ENCODE measurements at places on chromosomes 1 and 21. TPM values are rescaled to one million over a fixed set of nuclear protein-coding genes. Genes with fewer than 3 reads are reported as not detected.

DNA sequence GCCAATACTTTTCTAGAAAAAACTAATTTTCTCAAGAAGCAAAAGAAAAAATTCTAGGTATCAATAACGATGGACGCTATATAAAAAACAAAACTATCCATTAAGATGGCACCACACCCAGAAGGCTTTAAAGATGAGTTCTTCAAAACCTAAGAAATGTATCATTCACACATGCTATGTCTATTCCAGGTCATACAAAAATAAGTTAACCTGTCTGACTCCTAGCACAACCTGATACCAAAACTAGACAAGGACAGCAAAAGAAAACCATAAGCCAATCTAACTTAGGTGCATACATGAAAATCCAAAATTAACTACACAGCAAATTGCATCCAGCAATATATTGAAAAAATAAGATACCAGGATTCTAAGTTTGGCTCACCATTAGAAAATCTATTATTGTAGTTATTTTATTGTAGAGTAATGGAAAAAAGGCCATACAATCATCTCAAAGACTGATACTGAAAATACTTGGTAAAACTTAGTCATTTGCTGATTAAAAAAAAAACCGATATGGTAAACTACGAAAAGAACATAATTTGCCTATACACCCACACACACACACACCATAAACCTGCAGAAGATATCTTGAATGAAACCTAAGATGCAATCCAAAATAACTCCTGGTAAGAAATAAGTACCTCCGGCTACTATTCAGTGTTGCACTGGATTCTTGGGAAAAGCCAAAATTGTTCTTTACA lies 55.0 kb downstream of the TRAF5 start:
- H3K4me3 ChIP-seq = no peak overlapping the region
- peaks cover 10% of the 10 kb centered on the region for H3K4me1 ChIP-seq
- H3K27me3 ChIP-seq = no peaks in the 10 kb centered on the region
- H3K36me3 ChIP-seq = peaks cover 5% of the 10 kb centered on the region

The LCE1A gene
- total RNA-seq = not detected

- H3K4me3 ChIP-seq = no peak overlapping the region
- H3K36me3 ChIP-seq = no peaks in the 10 kb centered on the region
- no peaks in the 10 kb centered on the region for H3K27me3 ChIP-seq
- H3K27ac ChIP-seq = no peak overlapping the region
These were observed 16.8 kb upstream of the PRDM2 start for GRCh38 chr1:13683206-13683605.

DNA sequence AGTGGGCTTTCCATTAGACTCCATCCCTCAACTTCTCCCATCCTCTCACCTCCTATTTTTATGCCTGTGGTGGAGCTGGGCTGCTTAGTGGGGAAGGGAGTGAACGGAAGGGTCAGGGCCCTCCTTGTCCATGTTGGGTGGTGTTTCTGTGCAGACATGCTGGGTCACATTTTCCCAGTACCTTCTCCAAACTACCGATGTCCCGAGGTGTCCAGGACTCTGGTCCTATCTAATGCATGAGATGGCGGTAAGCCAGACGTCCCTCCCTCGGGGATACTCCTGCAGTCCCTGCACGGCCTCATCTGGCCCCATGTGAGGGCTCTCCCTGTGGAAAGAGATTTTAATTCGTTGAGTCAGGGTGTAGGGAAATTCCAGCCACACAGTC lies 61.0 kb downstream of the OBSCN start:
- no peaks in the 10 kb centered on the region for H3K27me3 ChIP-seq
- H3K36me3 ChIP-seq = no peaks in the 10 kb centered on the region
- no peak overlapping the region for H3K4me3 ChIP-seq

The PRKAA2 gene
- total RNA-seq = not detected

The NFIA gene
- 3.6 TPM for total RNA-seq

The LAMB3 gene
- 1.4 TPM for total RNA-seq

The H6PD gene
- total RNA-seq = 37.1 TPM

The KRTAP12-2 gene
- not detected for total RNA-seq

GRCh38 chr1:177848577-177848976 lies 121.3 kb downstream of the SEC16B start:
- no peak overlapping the region for H3K27ac ChIP-seq
- no peak overlapping the region for H3K4me3 ChIP-seq
- H3K27me3 ChIP-seq = no peaks in the 10 kb centered on the region

GRCh38 chr1:214550013-214550856 lies 1.2 kb downstream of the PTPN14 start:
- no peak overlapping the region for H3K27ac ChIP-seq
- H3K36me3 ChIP-seq = no peaks in the 10 kb centered on the region
- no peak for DNase-seq
- H3K4me1 ChIP-seq = peaks cover 12% of the 10 kb centered on the region
- H3K27me3 ChIP-seq = peaks cover 8% of the 10 kb centered on the region

The PYHIN1 gene
- total RNA-seq = 313 TPM

GRCh38 chr1:224106568-224107281 lies 7.2 kb upstream of the FBXO28 start:
- no peak overlapping the region for H3K4me3 ChIP-seq
- no peaks in the 10 kb centered on the region for H3K27me3 ChIP-seq
- H3K36me3 ChIP-seq = no peaks in the 10 kb centered on the region
- no peak for DNase-seq
- H3K4me1 ChIP-seq = peaks cover 4% of the 10 kb centered on the region
- no peak overlapping the region for H3K27ac ChIP-seq

The CTBS gene
- total RNA-seq = 19.9 TPM

The OR2T33 gene
- not detected for total RNA-seq

DNA sequence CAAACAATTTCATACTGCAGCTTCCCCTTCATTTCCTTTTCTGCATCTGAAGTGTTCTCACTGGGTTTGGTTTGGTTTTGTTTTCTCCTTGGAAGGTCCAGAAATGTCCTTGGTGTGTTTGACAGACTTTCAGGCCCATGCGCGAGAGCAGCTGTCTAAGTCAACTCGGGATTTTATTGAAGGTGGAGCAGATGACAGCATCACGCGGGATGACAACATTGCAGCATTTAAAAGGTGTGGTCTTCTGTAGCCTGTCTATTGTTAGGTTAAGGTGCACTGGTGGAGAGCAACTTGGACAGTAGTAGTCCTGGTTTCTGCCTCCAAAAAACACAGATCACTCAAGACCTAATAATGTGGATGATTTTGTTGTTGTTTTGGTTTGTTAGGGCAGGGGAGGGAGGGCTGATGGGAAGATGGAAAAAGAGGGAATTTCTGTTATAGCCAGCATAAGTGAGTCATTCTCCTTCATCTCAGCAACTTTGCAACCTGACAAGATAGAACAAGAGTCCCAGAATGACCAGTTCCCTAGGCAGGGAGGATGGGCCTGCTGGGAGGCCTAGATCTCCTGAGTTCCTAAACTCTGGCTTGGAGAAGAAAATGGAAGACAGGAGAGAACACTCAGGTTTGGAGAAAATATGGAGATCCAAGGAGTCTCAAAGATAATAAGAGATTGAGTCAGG lies 12.5 kb downstream of the HAO2 start:
- no peak overlapping the region for H3K27ac ChIP-seq
- H3K4me3 ChIP-seq = no peak overlapping the region
- DNase-seq = no peak
- H3K4me1 ChIP-seq = no peaks in the 10 kb centered on the region
- H3K36me3 ChIP-seq = no peaks in the 10 kb centered on the region

GRCh38 chr1:47534436-47534835 lies 96.6 kb downstream of the FOXD2 start:
- H3K4me3 ChIP-seq = no peak overlapping the region
- H3K27me3 ChIP-seq = peaks cover 9% of the 10 kb centered on the region
- H3K27ac ChIP-seq = no peak overlapping the region

The ARHGAP30 gene
- 246 TPM for total RNA-seq

The TINAGL1 gene
- total RNA-seq = not detected

- no peak for DNase-seq
- no peak overlapping the region for H3K27ac ChIP-seq
- H3K4me3 ChIP-seq = no peak overlapping the region
- peaks cover 11% of the 10 kb centered on the region for H3K4me1 ChIP-seq
- no peaks in the 10 kb centered on the region for H3K36me3 ChIP-seq
- peaks cover 29% of the 10 kb centered on the region for H3K27me3 ChIP-seq
These were observed 518 bp upstream of the SHE start for GRCh38 chr1:154502744-154503115.

- no peak for DNase-seq
- no peaks in the 10 kb centered on the region for H3K36me3 ChIP-seq
- no peaks in the 10 kb centered on the region for H3K27me3 ChIP-seq
- no peak overlapping the region for H3K4me3 ChIP-seq
- H3K27ac ChIP-seq = no peak overlapping the region
These were observed 841.2 kb upstream of the ADGRL4 start for GRCh38 chr1:79847700-79848099.

DNA sequence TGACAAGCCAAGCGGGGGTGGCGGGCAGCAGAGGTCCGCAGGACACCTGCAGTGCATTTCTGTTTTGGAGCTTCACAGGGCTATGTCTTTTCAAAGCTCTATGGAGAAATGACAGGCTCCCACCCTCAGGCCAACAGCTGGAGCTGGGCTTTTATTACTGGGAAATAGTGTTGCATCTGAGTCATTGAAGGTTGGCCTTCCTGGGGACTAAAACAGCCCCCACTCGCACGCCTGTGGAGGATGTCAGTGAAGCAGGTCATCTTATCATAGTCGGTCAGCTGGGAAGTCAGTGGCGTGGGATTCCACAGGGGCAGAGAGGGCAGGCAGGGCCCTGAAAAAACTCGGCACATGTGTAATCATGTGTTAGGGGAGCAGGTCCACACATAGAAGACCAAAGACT lies 55.3 kb downstream of the NTPCR start:
- no peak overlapping the region for H3K27ac ChIP-seq
- peaks cover 2% of the 10 kb centered on the region for H3K36me3 ChIP-seq
- DNase-seq = no peak

GRCh38 chr21:31666445-31667010 lies 7.0 kb downstream of the SOD1 start:
- H3K36me3 ChIP-seq = peaks cover 43% of the 10 kb centered on the region
- no peak overlapping the region for H3K27ac ChIP-seq
- H3K4me3 ChIP-seq = no peak overlapping the region
- H3K4me1 ChIP-seq = peaks cover 3% of the 10 kb centered on the region

The HMCN1 gene
- 0.39 TPM for total RNA-seq

DNA sequence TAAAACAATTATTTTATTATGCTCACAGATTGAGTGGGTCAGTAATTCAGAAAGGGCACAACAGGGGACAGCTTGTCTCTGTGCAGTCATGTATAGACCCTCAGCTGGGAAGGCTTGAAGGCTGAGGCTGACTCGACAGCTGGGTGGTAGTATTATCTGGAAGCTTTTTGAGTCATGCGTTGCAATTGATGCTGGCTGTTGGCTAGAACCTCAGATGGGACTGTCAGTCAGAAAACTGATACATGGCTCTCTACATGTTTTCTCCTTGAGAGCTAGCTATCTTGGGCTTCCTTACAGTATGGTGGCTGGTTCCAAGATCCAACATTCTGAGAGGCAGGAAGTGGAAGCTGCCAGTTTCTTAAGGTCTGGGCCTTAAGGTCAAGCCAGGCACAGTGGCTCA lies 61.5 kb upstream of the SELENON start:
- H3K27me3 ChIP-seq = peaks cover 4% of the 10 kb centered on the region
- no peak overlapping the region for H3K27ac ChIP-seq
- H3K36me3 ChIP-seq = no peaks in the 10 kb centered on the region
- no peaks in the 10 kb centered on the region for H3K4me1 ChIP-seq
- H3K4me3 ChIP-seq = no peak overlapping the region
- DNase-seq = no peak

DNA sequence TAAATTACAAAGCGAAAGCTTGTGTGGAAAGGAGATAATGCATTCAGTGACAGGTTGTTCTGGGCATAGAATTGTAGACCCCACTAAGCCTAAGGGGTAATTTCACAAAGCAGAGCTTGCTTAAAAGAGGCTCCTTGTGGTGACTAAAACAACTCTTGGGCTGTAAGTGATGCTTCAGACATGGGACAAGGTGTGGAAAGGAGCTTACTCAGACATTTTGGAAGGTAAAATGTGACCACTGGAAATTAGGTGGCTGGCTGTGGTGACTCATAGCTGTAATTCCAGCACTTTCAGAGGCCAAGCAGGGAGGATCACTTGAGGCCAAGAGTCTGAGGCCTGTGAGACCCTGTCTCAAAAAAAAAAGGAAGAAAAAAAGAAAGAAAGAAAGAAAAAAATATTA lies 51.1 kb upstream of the LRRC8C start:
- no peak for DNase-seq
- no peaks in the 10 kb centered on the region for H3K4me1 ChIP-seq
- H3K4me3 ChIP-seq = no peak overlapping the region
- peaks cover 11% of the 10 kb centered on the region for H3K36me3 ChIP-seq

The RNF207 gene
- total RNA-seq = 2.1 TPM

GRCh38 chr1:174818951-174819350 lies 180.8 kb upstream of the CACYBP start:
- H3K4me3 ChIP-seq = no peak overlapping the region
- no peaks in the 10 kb centered on the region for H3K27me3 ChIP-seq
- H3K4me1 ChIP-seq = peaks cover 4% of the 10 kb centered on the region
- peaks cover 2% of the 10 kb centered on the region for H3K36me3 ChIP-seq
- H3K27ac ChIP-seq = no peak overlapping the region

The SUMO3 gene
- 70.1 TPM for total RNA-seq

GRCh38 chr1:51648180-51649109 lies 31.6 kb downstream of the OSBPL9 start:
- H3K27me3 ChIP-seq = no peaks in the 10 kb centered on the region
- peaks cover 2% of the 10 kb centered on the region for H3K36me3 ChIP-seq
- no peak for DNase-seq
- no peak overlapping the region for H3K4me3 ChIP-seq
- no peaks in the 10 kb centered on the region for H3K4me1 ChIP-seq

GRCh38 chr1:156123356-156124196 lies 9.1 kb downstream of the LMNA start:
- H3K36me3 ChIP-seq = no peaks in the 10 kb centered on the region
- no peaks in the 10 kb centered on the region for H3K27me3 ChIP-seq

DNA sequence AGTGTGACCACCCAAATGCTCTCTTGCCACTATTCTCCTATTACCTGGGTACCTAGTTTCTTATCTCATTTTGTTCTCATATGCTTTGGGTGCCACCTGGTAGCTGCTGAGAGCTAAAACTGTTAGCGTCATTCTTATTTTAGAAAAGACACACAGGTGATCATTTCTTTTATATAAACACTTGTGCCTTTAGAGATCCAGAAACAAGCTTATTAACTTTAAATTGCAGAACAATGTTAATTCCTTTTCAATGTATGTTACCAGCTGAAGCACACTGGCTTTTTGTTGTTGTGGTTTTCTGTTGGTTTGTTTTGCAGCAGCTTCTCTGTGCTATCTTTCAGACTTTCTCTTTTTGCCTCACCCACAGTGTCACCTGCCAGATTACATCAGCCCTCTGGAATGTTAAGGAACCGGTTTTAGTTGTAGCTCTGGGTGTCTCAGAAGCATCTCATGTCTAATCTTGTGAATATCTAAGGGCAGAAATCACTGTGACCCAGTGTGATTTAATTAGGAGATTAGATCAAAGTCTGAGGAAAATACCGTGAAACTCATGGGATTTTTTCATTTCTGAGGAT lies 43.4 kb upstream of the SLC19A2 start:
- H3K4me3 ChIP-seq = no peak overlapping the region
- no peaks in the 10 kb centered on the region for H3K27me3 ChIP-seq
- no peaks in the 10 kb centered on the region for H3K4me1 ChIP-seq
- no peak overlapping the region for H3K27ac ChIP-seq
- DNase-seq = no peak

The ATP1A2 gene
- not detected for total RNA-seq

The FAM110D gene
- not detected for total RNA-seq

GRCh38 chr21:34128124-34128523 lies 54.7 kb downstream of the MRPS6 start:
- no peak for DNase-seq
- H3K4me1 ChIP-seq = peaks cover 28% of the 10 kb centered on the region

GRCh38 chr1:46450160-46450517 lies 39.5 kb upstream of the DMBX1 start:
- DNase-seq = no peak
- no peak overlapping the region for H3K27ac ChIP-seq
- H3K27me3 ChIP-seq = peaks cover 13% of the 10 kb centered on the region
- H3K4me3 ChIP-seq = no peak overlapping the region
